Right renal pelvis (tissue), 4 donors: ENCODE measurements at places on chromosomes 7 and 10.

DNA sequence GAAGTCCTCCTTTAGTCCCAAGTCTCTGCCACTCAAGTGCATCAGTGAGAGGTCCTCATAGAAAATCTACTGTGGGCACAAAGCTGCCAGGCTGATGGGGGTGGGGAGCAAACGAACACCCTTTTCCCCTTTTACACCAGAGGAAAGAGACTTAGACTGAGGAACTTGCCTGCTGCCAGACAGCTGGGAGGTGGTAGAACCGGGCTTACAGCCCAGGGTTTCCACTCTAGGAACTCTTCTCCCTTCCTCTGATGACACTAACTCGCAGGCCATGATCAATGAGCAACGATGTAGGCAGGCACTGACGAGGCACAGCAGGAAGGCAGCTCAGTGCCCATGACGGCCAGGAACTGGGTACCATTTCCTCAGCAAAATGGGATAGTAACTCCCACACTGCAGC lies 11.0 kb upstream of the SH2D4B start:
- DNase-seq, result no peak

- DNase-seq, result no peak
Measured at GRCh38 chr10:22340329-22341189, 4.7 kb upstream of the SPAG6 start.

- DNase-seq, result no peak
Measured at GRCh38 chr7:67644151-67644550, 647.5 kb downstream of the TYW1 start.

GRCh38 chr7:116403265-116403664 lies 96.3 kb upstream of the CAV2 start:
- no peak for DNase-seq
